ENCODE measurements at places on chromosomes 6 and 20.

GRCh38 chr6:159169193-159169555 lies at the start of gene FNDC1:
TSS of gene FNDC1 (plus strand) at chr6:159169400. CDS start at chr6:159169597, 197 bp downstream.
- DNase-seq, result peak; percentile 74

- DNase-seq, result no peak
Observed at GRCh38 chr20:11045412-11046175, 371.8 kb upstream of the JAG1 start.

DNA sequence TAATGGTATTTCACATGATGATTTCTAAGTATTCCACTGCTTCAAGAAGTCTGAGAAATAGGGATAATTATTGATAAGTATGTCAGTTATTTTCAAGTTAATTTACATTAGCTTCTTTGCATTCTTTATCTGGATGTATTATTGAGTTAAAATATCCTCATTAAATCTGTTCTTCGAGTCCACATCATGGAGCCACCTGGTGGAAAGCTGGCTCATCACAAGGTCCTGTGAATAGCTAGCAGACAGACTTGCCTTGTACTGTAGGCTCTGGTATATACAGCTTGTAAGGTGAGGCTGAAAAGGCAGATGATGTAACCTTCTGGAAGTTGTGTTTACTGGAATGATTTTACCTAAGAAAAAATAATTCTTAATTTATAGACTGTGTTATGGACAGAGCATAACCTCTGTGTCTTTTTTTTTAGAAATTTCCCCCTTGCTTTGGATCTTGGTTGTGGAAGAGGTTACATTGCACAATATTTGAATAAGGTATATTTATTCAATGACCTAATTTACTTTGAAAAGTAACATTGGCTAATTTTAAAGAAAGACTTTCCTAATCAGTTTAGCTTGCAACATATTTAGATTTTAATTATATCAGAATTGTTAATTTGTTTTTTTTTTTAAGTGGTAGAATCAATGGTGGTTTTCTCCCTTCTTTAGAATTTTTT lies 3.5 kb downstream of the NDUFAF5 start:
- peak; percentile 59 for DNase-seq

DNA sequence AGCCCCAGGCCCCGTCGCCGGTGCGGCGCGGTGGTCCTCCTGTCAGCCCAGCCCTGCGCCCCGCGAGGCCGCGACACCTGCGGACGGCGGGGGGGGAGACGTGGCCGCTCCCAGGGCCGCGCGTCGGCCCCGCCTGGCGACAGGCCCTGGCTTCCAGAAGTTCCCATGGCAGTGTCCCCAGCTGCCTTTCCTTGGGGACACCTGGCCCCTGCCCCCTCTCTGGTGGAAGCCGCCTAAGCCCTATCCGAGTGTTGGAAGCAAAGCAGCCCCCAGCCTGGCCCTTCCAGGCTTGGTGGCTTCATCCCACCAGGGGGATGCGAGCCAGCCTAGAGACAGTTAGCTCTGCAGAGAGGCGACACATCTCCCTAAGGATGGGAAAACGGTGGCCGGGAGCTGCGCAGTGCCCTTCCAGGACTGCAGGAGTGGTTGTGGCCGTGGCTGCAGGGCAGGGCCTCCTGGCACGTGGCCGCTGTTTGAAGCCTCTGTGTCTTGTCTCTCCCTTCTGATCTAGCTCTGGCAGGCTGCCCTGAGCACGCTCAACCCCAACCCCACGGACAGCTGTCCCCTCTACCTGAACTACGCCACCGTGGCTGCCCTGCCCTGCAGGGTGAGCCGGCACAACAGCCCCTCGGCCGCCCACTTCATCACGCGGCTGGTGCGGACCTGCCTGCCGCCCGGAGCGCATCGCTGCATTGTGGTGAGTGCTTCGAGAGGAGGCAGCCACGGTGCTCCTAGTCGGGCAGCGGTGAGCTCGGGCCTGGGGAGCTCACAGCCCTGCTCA lies 816 bp downstream of the NPEPL1 start:
- peak; percentile 50 for DNase-seq

DNA sequence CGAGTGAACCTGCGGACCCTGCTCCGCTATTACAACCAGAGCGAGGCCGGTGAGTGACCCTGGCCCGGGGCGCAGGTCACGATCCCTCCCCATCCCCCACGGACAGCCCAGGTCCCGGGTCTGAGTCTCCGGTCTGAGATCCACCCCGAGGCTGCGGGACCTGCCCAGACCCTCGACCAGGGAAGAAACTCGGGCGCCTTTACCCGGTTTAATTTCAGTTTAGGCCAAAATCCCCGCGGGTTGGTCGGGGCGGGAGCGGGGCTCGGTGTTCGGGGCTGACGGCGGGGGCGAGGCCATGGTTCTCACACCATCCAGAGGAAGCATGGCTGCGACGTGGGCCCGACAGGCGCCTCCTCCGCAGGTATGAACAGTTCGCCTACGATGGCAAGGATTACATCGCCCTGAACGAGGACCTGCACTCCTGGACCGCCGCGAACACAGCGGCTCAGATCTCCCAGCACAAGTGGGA lies 46.9 kb upstream of the TRIM26 start:
- DNase-seq, result no peak

DNA sequence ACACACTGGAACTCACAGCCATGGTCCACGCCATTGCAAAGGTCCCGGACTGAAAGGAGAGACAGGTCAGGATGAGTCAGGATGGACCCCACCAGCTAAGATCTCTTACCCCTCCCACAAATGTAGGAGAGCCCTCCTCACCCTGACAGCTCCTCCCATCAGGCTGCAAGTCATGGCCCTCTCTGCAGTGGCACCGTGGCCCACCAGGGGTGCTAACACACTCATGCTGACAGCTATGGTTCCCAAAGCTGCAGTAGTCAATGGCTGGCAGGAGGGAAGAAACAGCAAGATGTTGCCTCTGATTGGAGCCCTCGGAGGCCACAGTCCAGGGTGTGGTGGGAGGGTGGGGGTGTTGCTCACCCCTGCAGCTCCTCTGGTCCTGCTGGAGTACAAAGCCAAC lies 5.7 kb upstream of the RBPJL start:
- DNase-seq, result no peak

DNA sequence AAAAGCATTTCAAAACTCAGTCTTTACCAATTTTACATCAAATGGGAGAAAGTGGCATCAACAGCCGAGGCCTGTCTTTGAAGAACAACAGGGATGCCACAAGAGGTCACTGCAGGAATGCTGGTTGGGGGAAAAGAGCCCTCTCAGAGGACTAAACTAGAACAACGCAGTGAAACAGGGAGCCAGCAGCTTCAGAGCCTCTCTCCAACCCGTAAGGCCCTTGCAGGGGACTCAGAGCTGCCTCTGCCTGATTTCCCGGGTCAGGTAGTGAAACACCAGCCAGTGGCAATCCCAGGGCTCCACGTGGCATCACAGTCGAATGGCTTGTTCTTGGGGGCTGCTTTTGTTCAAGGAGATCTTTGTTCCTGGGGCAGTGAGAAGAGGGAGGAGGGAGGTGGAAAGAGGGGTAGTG lies 55.0 kb upstream of the KCNK16 start:
- peak; percentile 87 for DNase-seq

GRCh38 chr6:97876711-97877110 lies 593.7 kb upstream of the MMS22L start:
- DNase-seq, result no peak

DNA sequence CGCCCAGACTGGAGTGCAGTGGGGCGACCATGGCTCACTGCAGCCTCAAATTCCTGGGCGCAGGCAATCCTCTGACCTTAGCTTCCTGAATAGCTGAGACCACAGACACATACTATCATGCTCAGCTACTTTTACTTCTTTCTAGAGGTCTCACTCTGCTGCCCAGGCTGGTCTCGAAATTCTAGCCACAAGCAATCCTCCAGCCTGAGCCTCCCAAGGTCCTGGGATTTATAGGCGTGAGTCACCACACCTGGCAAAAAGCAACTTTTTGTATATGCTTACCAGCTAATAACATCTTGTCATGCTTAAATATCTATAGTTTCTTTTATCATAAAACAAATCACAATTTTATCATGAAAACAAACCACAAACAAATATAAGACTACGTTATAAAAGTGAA lies 23.0 kb downstream of the RNASET2 start:
- no peak for DNase-seq

DNA sequence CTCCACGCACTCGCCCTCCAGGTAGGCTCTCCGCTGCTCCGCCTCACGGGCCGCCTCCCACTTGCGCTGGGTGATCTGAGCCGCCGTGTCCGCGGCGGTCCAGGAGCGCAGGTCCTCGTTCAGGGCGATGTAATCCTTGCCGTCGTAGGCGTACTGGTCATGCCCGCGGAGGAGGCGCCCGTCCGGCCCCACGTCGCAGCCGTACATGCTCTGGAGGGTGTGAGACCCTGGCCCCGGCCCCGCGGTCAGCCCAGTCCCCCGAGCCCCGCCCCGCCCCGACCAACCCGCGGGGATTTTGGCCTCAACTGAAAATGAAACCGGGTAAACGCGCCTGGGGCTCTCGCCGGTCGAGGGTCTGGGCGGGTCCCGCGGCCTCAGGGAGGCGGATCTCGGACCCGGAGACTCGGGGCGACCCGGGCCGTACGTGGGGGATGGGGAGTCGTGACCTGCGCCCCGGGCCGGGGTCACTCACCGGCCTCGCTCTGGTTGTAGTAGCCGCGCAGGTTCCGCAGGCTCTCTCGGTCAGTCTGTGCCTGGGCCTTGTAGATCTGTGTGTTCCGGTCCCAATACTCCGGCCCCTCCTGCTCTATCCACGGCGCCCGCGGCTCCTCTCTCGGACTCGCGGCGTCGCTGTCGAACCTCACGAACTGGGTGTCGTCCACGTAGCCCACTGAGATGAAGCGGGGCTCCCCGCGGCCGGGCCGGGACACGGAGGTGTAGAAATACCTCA lies 598 bp downstream of the HLA-B start:
- DNase-seq, result peak; percentile 60

DNA sequence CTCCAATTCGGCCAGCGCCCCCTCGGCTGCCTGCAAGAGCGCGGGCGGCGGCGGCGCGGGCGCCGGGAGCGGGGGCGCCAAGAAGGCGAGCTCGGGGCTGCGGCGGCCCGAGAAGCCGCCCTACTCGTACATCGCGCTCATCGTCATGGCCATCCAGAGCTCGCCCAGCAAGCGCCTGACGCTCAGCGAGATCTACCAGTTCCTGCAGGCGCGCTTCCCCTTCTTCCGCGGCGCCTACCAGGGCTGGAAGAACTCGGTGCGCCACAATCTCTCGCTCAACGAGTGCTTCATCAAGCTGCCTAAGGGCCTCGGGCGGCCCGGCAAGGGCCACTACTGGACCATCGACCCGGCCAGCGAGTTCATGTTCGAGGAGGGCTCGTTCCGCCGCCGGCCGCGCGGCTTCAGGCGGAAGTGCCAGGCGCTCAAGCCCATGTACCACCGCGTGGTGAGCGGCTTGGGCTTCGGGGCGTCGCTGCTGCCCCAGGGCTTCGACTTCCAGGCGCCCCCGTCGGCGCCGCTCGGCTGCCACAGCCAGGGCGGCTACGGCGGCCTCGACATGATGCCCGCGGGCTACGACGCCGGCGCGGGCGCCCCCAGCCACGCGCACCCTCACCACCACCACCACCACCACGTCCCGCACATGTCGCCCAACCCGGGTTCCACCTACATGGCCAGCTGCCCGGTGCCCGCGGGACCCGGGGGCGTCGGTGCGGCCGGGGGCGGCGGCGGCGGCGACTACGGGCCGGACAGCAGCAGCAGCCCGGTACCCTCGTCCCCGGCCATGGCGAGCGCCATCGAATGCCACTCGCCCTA lies 963 bp downstream of the FOXF2 start:
- DNase-seq, result peak; percentile 73

- DNase-seq, result no peak
Observed at GRCh38 chr6:134627707-134628106, 309.8 kb upstream of the SGK1 start.

DNA sequence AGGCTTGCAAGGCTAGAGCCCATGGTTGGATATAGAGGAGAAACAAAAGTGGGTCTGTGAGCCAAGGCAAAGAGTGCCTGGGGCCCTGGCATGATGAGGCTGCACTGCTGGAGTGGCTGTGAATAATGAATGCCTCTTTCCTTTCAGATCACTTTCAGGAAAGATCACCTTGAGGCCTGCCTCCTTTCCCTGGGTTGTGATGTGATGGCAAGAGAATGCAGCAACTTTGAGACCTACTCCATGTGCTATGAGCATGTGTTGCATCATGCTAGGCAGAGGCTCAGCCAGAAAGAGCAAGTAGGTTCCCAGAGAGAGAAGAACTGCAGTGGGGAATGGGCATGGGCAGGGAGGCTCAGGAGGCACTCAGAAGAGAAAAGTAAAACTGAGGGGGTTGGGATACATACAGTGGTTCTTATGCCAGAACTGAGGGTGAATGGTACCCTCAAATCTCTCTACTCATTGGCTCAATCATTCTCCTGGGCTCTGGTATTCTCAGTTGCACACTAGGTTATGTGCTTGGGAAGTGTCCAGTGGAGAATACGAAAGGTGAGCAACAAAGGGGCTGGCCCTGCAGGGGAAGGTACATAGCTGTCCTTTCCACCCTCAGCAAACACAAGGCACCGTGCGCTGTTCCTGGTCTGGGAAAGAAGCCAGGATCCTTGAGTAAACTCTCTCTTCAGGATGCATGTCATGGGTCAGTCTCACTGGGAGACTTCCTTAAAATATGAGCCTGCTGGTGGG lies 45.9 kb downstream of the CD164 start:
- no peak for DNase-seq

GRCh38 chr6:30530014-30530413 lies 26.3 kb downstream of the GNL1 start:
- no peak for DNase-seq

- DNase-seq, result no peak
Observed at GRCh38 chr20:1363522-1363921, 29.3 kb downstream of the FKBP1A start.

- DNase-seq, result no peak
Observed at GRCh38 chr6:138514860-138515540, 15.7 kb upstream of the NHSL1 start.

GRCh38 chr6:11419763-11420453 lies 117.6 kb upstream of the TMEM170B start:
- no peak for DNase-seq

GRCh38 chr6:150915880-150916265 lies 50.4 kb downstream of the MTHFD1L start:
- DNase-seq, result no peak

DNA sequence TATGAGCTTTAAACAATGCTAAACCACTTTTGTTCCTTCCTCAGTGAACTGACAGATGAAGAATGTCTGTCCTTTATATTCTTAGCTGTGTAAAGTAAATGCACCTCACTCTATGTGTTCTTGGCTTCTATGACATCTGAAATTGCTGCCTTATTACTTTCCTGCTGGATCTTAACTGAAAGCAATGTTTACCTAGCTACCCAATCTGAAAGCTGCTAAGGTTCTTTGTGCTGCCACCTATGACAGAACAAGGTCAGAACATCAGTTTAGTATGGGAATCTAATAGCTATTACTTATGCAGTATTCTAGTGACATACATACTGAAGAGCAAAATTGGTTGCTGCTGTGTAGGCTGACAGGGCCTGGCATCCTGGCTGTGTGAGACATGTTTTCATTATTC lies 444.1 kb downstream of the KHDRBS2 start:
- DNase-seq, result no peak

GRCh38 chr20:37651932-37652331 lies 41.9 kb upstream of the CTNNBL1 start:
- DNase-seq, result peak; percentile 32

GRCh38 chr6:127997496-127998164 lies 96.8 kb upstream of the THEMIS start:
- DNase-seq, result peak; percentile 23

Measured in femur (tissue), 1 donor.